ENCODE measurements at places on chromosomes 13 and 19.
A peak's percentile ranks its signal among the peaks of the same experiment; 100 is the strongest.

- H3K4me1 ChIP-seq = no peaks in the 10 kb centered on the region
- H3K27me3 ChIP-seq = peaks cover 2% of the 10 kb centered on the region
- no peak overlapping the region for H3K4me3 ChIP-seq
- no peak overlapping the region for H3K27ac ChIP-seq
- H3K36me3 ChIP-seq = no peaks in the 10 kb centered on the region
- no peak for DNase-seq
These were observed 6.8 kb downstream of the FREM2 start for GRCh38 chr13:38693641-38694040.

DNA sequence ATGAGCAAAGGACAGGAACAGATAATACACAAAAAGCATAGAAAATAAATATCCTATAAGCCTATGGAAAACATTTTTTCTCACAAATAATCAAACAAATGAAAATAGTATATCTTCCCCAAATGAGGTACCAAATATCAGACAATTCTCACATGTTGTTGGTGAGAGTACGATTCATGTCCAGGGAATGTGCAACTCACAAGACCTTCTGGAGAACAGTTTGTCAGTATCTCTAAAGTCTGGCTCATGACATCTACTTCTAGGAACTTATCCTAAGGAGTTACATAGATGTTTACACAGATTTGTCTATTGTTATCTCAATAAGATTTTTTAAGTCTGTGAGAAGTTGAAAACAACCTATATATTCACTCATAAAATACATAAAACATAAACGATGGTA, 80.3 kb upstream of the ARHGEF7 start:
- no peaks in the 10 kb centered on the region for H3K36me3 ChIP-seq
- no peaks in the 10 kb centered on the region for H3K27me3 ChIP-seq

DNA sequence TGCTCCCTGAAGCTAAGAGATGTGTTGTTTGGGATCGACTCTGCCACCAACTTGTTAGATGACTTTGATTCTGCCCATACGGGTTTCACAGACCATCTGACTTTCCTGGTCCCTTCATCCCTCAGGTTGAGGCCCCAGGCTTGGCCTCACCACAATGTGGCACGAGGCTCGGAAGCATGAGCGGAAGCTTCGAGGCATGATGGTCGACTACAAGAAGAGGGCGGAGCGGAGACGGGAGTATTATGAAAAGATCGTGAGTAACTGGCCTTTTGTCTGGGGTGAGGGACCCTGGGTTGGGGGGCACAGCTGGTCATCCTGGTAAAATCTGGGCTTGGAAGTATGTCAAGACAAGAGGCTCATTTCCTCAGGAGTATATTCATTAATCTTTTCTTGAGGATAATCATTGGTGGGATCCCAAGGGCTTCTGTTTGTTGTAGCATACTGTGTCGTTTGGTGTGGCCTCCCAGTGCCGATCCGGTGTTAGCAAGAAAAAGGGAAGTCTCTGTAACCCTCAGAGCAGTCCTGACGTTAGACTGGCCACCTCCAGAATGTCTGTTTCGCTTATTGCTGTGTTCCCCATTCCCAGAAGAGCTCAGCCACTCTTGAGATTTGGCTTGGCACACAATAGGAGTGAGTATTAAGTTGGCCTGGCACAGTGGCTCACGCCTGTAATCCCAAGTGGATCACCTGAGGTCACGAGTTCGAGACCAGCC, 1.4 kb downstream of the CLASRP start:
- H3K4me1 ChIP-seq = peaks cover 30% of the 10 kb centered on the region
- DNase-seq = no peak
- peak overlapping the region; percentile 89 for H3K4me3 ChIP-seq
- no peaks in the 10 kb centered on the region for H3K27me3 ChIP-seq
- peak overlapping the region; percentile 96 for H3K27ac ChIP-seq

- H3K4me1 ChIP-seq = no peaks in the 10 kb centered on the region
- H3K27ac ChIP-seq = no peak overlapping the region
- no peak overlapping the region for H3K4me3 ChIP-seq
- no peak for DNase-seq
These were observed 101.8 kb downstream of the SOX1 start for GRCh38 chr13:112168761-112169160.

DNA sequence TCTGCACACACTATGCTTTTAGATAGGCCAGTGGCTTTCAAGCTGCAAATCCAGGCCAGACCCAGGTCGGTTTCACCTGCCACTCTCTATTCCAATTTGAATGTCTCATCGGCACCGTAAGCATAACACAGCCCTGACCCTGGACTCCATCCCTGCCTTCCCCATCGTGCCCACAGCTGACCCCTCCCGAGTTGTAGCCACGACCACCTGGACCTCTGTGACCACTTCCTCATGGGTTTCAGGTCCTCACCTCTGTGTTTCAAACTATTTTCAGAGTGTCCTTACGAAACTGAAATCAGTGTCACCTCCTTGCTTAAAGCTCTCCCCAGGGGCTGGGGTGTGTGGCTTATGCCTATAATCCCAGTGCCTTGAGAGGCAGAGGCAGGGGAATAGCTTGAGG, 9.0 kb upstream of the HSH2D start:
- no peaks in the 10 kb centered on the region for H3K4me1 ChIP-seq
- DNase-seq = peak; percentile 70
- no peaks in the 10 kb centered on the region for H3K36me3 ChIP-seq
- H3K27me3 ChIP-seq = no peaks in the 10 kb centered on the region
